ENCODE measurements at places on chromosomes 5 and 9.
A peak's percentile ranks its signal among the peaks of the same experiment; 100 is the strongest.

DNA sequence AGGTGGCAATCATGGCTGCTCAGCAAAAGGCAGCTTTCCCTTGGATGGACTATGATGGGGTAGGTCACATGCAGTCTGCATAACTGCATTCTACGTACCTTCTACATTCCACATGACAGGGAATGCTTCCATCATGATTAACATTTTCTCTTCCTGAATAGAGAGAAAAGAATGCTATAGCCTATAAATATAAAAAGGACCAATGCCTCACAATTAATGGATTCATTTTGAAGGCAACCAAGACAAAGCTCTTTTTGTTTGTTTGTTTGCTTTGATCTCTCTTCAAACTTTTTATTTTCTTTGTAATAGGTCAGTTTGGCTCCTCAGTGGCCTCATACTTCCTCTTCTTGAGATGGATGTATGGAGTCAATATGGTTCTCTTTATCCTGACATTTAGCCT is 201.3 kb downstream of the ALDH1A1 start:
- DNase-seq = no peak

DNA sequence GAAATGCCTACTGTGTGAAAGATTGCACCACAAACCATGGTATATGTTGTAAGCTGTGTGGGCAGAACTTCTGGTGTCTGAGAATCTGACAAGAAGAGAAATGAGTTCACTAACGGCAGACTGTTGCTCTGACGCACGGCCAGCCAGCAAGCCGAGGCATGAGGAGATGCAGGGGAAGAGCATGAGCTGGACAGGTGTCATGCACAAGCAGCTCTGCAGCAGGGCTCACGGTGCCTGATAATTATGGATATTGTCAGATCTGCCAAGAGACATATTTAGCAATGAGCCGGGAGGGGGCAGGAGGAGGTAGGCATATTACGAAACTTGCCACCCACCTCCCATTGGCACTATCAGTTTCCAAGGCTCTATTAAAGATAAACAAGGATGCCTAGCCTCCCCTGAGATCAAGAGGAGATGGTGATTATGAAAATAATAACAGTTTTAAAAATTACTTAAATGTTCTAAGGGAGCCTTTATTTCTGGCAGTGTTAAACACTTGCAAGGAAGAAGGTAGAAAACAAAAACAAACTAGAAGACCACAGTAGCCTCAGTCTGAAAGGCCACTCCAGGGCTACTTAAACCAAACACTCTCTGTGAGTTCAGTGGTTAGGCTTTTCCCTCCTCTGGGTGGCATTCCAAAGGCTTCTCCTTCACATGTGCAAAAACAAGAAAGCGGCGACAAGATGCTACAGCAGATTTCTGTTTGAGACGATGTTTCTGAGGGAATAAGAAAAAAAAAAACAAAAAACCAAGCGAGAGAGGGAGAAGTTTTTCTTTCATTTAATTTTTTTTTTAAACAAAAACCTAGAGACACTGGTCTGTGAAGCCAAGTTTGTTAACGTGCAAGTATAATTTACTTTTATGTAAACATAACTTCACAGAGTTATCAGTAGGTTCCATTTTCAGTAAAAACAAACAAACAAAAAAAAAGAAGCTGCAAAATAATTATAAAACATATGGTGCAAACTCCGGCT is 339.5 kb downstream of the BNC2 start:
- DNase-seq = no peak

GRCh38 chr5:150993826-150994412 is 26.5 kb upstream of the GPX3 start:
- no peak for DNase-seq

GRCh38 chr9:32552172-32552872 is at the start of the genes SMIM27 and TOPORS:
Gene SMIM27 (plus strand): TSS chr9:32552327. CDS start chr9:32552435, 108 bp downstream.
Gene TOPORS (minus strand): TSS chr9:32552586. CDS start chr9:32552436, 150 bp downstream.
- DNase-seq = peak; percentile 89

- DNase-seq = no peak
These were observed 243.9 kb downstream of the ICE1 start for GRCh38 chr5:5666369-5666768.

- DNase-seq = peak; percentile 43
These were observed 134.4 kb downstream of the FGF1 start for GRCh38 chr5:142551338-142552067.

DNA sequence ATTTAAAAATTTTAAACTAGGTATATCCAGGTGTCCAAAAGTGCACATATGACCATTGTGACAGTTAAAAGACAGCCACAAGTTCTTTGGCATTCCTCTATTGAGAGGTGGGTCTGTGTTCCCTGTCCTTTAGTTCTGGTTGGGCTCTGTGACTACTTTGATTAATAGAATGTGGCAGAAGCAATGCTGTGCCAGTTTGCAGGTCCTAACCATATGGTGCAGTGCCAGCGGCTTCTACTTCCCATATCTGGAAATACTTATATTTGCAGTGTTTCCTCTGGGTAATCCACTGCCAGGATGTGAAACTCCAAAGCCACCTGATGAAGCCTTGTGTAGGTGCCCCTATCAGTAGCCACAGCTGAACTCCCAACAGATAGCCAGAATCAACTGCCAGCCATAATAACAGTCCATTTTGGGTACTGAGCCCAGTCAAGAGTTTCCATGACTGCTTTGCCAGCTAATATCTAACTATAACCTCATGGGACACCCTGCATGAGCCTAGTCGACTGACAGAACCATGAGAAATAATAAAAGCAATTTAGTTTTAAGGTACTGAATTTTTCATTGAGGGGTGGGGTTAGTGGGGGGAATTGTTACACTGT is 361.0 kb upstream of the SEMA6A start:
- DNase-seq = no peak

DNA sequence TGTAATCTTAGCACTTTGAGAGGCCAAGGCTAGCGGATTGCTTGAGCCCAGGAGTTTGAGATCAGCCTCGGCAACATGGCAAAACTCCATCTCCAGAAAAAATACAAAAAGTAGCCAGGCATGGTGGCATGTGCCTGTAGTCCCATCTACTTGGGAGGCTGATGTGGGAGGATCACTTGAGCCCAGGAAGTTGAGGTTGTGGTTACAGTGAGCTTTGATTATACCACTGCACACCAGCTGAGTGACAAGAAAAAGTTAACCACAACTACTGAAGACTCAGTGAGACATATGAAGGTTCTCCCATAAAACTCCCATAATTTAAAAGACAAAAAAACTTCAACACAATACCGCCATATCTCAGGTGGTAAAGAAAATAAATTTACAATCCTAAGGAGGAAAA is 98.0 kb downstream of the NR6A1 start:
- DNase-seq = no peak

- no peak for DNase-seq
These were observed 410.3 kb downstream of the DTWD2 start for GRCh38 chr5:118578093-118578492.

DNA sequence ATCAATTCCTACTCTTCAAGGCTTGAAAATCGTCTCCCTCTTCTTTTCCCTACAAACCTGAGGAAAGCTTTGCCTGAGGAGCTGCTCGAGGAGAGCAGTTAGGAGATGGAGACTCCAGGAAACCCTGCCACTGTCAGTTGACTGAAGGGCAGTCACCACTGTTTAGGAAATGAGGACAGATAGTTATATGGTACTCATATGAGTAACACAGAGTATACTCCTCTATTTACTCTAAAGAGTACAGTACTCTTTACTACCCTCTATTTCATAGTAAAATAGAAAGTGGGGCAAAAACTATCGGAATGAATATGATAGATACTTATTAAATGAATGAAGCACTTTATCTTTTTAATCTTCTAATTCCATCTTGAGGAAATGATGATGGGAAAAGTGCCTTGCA is 115.8 kb downstream of the MAPKAP1 start:
- DNase-seq = no peak
